ENCODE measurements at places on chromosomes 7 and 10. TPM values are rescaled to one million over a fixed set of nuclear protein-coding genes. Genes with fewer than 3 reads are reported as not detected.
A peak's percentile ranks its signal among the peaks of the same experiment; 100 is the strongest.

The HTR7 gene
- not detected for total RNA-seq

The TMEM178B gene
- not detected for total RNA-seq

The BICC1 gene
- not detected for total RNA-seq

The SFXN3 gene
- 63.1 TPM for total RNA-seq

The CPN1 gene
- not detected for total RNA-seq

The ACTL6B gene
- not detected for total RNA-seq

DNA sequence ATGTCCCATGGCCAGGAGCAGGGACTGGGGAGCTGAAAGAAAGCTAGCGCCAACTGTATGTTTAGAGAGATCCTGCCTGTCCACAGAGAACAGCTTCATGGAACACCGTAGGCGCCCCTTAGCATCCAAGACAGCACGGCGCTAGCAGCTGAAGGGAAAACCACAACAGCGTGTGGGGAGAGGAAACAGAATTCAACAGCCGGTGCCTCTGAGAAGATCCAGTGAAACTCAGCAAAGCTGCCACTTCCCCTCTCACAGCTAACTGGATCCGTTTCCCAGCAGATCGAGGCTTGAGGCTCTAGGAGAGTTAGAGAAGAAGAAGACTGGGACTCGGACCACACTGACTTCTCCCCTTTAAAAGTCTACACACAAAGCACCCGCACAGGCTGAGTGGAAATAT lies 145.0 kb downstream of the MAD1L1 start:
- no peak overlapping the region for H3K27ac ChIP-seq
- DNase-seq: no peak
- H3K36me3 ChIP-seq: no peaks in the 10 kb centered on the region
- no peaks in the 10 kb centered on the region for H3K27me3 ChIP-seq
- H3K4me1 ChIP-seq: peaks cover 45% of the 10 kb centered on the region
- H3K4me3 ChIP-seq: no peak overlapping the region

- H3K27me3 ChIP-seq: peaks cover 2% of the 10 kb centered on the region
- no peak overlapping the region for H3K27ac ChIP-seq
- DNase-seq: peak; percentile 3
- H3K36me3 ChIP-seq: no peaks in the 10 kb centered on the region
Observed at GRCh38 chr10:70475661-70476060, 2.9 kb upstream of the PALD1 start.

- no peak for DNase-seq
- no peak overlapping the region for H3K27ac ChIP-seq
- peaks cover 8% of the 10 kb centered on the region for H3K27me3 ChIP-seq
Observed at GRCh38 chr7:98852826-98853225, 17.0 kb downstream of the TMEM130 start.

GRCh38 chr10:115727129-115727528 lies 545.9 kb downstream of the GFRA1 start:
- no peaks in the 10 kb centered on the region for H3K36me3 ChIP-seq
- no peaks in the 10 kb centered on the region for H3K4me1 ChIP-seq
- no peaks in the 10 kb centered on the region for H3K27me3 ChIP-seq
- H3K27ac ChIP-seq: no peak overlapping the region

DNA sequence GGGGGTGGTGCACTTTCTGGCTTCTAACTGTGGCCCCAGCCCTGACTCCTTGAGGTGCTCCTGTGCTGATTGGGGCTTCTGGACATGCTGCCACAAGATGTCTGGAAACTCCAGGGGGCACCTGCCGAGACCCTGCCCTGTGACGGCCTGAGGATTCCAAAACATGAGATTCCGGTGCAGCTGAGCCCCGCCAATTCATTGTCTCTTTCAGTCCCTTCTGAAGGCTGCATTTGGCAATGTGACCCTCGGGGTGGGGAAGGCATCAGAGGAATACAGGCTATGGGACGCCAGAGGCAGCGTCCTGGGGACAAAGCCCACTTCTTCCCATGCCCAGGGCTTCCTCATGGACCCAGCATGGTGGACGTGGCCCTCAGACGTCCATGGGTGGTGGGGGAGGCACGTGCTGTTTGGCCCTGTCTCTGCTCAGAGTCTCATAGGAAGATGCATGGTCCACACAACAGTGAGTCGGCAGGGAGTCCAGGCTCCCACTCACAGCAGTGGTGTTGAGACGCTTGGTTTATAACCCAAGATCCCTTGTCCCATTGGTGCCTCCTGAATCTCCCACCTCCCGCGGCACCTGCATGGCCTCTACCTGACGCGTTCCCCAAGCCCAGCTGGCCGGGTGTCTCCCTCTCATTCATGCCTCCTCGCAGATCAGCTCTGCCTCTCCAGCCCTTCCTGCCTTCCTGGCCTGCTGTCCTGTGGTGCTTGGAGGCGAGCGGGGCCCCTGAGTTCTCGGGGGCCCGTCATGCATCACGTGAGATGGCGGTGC lies 129.9 kb downstream of the WDR37 start:
- no peak overlapping the region for H3K27ac ChIP-seq
- no peaks in the 10 kb centered on the region for H3K4me1 ChIP-seq
- no peak for DNase-seq
- no peaks in the 10 kb centered on the region for H3K27me3 ChIP-seq

DNA sequence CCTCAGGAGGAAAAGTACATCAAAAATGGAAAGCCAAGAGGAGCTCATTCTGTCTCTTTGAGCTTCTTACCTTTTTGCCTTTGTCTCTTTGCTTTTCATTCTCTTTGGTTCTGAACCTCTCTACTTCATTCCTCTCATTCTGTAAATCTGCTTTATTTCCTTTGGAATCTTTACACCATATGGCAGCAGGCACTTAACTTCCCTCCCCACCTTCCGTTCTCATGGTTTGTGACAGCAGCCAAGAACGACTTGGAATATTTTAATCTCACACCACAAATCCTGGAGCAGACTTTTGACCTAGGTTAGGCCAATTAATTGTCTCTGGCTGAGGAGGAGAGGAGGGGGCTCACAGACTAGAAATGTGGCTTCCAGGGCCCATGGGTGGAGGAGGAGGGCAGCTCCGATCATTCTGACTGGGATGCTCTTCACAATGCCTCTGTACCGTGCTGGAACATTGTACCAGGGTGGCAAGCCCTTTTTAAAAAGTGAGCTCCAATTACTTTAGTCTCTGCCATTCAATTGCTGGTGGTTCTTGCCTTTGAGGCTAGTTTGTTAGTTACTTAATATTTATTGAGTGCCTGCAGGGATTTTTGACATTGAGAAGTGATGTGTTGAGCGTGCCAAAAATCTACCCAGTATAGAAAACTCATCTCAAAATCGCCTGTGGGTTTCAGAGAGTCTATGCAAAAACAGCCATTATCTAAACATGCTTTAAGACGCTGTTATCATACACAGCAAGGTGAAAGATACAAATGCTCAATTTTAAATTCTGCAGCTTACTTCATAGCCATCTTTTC lies 386.6 kb downstream of the DPP6 start:
- H3K4me1 ChIP-seq: no peaks in the 10 kb centered on the region
- no peak overlapping the region for H3K4me3 ChIP-seq
- DNase-seq: no peak
- H3K27ac ChIP-seq: no peak overlapping the region
- no peaks in the 10 kb centered on the region for H3K36me3 ChIP-seq

DNA sequence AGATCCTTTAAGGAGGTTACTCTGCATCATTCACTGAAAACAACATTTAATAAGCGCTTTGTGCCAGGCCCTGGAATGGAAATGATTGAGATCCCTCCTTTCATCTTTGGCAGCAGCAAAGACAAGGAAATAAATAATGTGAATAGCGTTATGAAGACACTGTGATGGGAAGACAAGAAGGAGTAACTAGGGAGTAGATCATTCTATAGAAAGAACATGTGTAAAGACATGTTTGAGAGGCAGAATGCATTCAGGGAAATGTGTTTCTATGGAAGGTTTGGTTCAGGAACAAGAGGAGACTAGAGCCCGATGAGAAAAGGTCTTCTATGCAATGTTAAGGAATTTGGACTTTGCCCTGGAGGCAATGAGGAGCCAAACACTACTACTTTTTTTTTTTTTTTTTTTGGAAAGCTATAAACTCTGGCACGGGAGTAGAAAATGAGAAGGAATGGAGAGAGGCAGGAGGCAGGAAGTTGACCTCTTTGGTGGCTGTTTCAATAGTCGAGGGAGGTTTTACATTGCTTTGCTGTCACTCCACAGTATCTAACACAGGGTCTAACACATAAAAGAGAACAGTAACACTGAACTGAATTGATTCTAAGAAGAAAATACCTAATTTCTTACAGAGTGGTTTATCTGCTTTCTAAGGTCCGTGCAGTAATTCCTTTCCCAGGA lies 44.9 kb downstream of the SMURF1 start:
- H3K27me3 ChIP-seq: no peaks in the 10 kb centered on the region
- H3K36me3 ChIP-seq: peaks cover 21% of the 10 kb centered on the region
- H3K4me3 ChIP-seq: no peak overlapping the region
- DNase-seq: no peak
- no peak overlapping the region for H3K27ac ChIP-seq

DNA sequence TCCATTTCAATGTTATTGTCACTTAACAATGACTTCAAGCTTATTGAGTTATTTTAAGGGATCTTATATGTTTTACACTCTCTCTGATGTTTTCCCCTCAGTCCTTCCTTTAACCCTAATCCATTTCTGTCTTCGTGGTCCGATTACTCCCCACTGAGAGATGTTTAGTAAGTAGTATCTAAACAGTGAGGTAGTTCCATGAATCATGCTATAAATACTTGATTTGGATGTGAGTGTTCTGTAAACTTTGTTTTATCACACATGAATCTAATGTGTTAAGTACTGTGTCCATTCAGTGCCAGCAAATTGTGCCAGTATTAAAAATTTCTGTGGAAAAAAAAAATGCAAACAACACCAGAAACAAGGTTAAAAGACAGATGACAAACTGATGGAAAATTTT lies 18.6 kb downstream of the RPP30 start:
- no peak for DNase-seq
- H3K27ac ChIP-seq: no peak overlapping the region
- peaks cover 16% of the 10 kb centered on the region for H3K36me3 ChIP-seq
- no peaks in the 10 kb centered on the region for H3K27me3 ChIP-seq

DNA sequence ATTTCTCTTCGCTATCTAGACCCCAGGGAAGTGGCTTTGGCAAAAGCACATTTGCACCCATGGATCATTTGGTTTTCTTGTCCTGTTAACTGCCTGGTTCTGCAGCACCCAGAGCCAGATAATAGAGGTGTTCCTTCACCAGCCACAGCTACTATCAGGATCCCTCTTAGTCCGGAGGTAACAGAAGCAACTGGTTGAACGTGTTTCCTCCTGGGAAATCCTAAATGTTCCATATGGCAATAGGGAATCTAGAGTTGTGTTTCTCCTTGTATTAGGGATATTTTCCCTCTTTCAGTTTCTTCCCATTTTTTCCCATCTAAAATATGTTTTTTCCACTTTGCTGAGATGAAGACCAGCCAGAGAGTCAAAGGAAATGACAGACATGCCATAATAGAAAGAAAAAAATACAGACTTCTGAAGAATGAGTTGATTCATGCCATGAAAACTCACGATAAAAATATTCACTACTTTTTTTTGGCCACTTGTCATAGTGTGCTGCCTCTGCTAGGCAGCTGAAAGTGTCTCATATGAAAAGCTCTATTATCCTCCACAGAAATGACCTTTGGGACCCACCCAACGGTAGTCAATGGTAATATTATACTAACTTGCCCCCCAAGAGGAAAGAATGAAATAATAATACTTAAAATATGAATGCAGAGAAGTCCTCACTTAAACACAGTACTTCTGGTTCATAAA lies 472.8 kb downstream of the KCNMA1 start:
- no peak overlapping the region for H3K4me3 ChIP-seq
- no peak for DNase-seq
- H3K36me3 ChIP-seq: no peaks in the 10 kb centered on the region
- H3K27ac ChIP-seq: no peak overlapping the region

DNA sequence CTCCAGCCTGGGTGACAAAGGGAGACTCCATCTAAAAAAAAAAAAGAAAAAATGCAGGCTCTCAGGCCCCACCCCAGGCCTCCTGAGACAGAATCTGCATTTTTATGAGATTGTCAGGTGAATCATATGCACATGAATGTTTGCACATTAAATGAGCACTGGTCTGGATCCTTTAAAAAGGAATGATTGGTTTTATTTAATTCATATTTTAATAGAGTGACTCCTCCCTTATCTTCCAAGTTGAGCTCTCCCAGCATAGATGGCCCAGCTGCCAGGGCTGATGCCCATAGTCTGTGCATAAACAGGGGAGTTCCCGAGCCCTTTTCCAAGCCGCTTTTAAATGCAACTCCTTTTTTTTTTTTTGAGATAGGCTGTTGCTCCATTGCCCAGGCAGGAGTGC lies 28.5 kb downstream of the CUX1 start:
- H3K27ac ChIP-seq: no peak overlapping the region
- no peak for DNase-seq
- no peak overlapping the region for H3K4me3 ChIP-seq
- H3K36me3 ChIP-seq: no peaks in the 10 kb centered on the region
- H3K27me3 ChIP-seq: no peaks in the 10 kb centered on the region

DNA sequence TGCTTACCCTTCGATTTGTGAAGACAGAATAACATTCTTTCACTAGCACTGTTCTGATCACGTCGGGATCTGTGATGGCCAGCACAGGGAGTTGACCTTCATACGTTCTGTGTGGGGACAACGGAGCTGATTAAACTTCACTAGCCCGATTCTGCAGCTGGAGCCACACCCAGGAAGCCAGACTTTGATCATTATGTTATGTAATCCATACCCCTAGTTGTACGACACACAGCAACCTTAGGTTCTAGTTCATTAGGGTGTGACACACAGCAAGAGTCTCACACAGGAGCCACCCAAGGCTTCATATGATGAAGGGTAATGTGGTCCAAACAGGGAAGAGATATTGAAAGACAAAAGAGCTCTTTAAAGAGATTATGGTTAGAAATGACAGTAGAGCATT lies 7.2 kb downstream of the CYP3A5 start:
- no peak overlapping the region for H3K4me3 ChIP-seq
- no peaks in the 10 kb centered on the region for H3K27me3 ChIP-seq
- no peak for DNase-seq
- peaks cover 15% of the 10 kb centered on the region for H3K36me3 ChIP-seq
- H3K4me1 ChIP-seq: peaks cover 19% of the 10 kb centered on the region

GRCh38 chr10:92993699-92994272 lies 66.8 kb upstream of the CYP26C1 start:
- H3K27me3 ChIP-seq: no peaks in the 10 kb centered on the region
- no peak overlapping the region for H3K4me3 ChIP-seq
- peaks cover 4% of the 10 kb centered on the region for H3K4me1 ChIP-seq
- no peak for DNase-seq
- no peak overlapping the region for H3K27ac ChIP-seq

DNA sequence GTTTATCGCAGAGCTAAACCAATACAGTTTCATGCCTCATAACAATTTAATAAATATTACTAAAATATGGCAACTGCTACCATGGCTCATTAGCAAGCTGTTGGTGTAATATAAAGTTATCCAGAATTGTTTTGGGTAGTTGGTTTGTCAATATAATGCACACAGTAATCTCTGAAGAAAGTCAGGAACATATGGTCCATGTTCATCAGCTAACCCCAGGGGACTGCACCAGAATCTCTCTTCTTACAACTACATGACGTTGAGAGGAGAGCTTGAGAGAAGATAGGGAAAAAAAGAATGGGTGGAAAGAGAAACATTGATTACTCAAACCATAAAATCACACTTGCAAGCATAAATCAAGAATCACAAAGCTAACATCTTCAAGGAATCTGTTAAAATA lies 333.7 kb downstream of the NRG3 start:
- DNase-seq: no peak
- no peak overlapping the region for H3K4me3 ChIP-seq
- H3K36me3 ChIP-seq: no peaks in the 10 kb centered on the region
- H3K27ac ChIP-seq: no peak overlapping the region
